SHP77 (cell line): ENCODE measurements at places on chromosomes 5 and 9.

- DNase-seq: no peak
These were observed 49.7 kb downstream of the PHAX start for GRCh38 chr5:126650463-126650862.

- peak; percentile 78 for DNase-seq
These were observed 11.7 kb upstream of the PCDHB1 start for GRCh38 chr5:141039517-141039916.

DNA sequence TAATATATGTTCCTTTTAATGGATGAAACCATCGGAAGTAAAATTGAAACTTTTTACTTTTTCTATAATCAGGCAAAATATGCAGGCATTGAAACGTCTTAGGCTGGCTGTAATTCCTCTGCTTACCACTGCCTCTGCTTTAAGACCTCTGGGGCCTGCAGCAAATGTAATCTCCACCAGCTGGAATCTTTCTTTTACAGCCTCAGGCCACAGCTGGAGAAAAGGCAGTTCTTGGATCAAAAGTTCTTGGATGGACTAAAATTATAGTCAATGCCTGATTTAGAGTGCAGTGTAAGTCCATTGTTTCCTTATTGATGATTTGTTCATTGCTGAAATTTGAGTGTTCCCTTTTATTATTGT is 396.7 kb downstream of the KCTD16 start:
- DNase-seq: no peak

DNA sequence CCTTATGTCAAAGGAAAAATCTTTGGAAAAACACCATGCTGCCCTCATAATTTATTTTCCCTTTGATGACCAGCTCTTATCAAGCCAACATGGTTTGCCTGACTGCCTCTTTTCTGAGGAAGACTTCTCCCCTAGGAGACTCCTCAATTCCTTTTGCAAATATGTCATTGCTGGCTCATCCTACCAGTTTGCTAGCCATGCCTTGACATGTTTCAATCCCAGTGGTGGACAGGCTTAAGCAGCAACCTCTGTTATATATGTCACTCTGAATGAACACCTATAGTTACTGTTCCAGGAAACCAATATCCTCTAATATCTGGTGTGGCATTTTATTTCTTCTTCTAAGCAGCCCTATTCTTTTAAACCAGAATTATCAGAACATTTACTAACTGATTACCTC is 615.8 kb downstream of the HTR1A start:
- DNase-seq: no peak

DNA sequence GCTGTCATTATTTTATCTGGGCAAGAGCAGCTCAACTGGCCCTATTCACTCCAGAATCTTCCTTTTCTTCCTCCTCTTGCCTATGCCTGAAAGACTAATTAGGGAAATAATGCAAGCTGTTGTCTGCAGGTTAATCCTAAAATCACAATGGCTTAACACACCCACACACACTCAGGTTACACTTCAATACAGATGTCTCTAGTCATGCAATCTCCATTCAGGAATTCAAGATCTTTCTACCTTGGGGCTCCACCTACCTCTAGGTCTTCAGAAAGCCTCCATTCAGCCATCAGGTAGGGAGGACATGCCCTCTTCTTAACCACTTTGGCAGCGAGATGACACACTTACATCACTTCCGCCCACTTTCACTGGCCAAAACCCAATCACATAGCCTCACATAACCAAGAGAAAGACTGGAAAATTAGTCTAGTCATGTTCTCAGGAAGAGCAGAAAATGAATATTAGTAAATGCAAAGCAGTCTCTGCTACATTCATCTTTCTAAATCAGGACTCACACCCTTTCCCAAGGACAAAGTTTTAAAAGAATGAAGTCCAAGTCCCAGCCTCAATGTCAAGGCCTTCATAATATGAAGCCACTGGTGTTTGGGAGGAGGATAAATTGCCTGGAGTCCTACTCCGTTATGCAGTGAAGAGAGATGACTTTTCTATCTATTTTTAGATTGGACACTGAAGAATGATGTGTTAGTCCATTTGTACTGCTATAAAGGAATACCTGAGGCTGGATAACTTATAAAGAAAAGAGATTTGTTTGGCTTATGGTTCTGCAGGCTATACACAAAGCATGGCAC is 428.1 kb downstream of the EFNA5 start:
- no peak for DNase-seq

DNA sequence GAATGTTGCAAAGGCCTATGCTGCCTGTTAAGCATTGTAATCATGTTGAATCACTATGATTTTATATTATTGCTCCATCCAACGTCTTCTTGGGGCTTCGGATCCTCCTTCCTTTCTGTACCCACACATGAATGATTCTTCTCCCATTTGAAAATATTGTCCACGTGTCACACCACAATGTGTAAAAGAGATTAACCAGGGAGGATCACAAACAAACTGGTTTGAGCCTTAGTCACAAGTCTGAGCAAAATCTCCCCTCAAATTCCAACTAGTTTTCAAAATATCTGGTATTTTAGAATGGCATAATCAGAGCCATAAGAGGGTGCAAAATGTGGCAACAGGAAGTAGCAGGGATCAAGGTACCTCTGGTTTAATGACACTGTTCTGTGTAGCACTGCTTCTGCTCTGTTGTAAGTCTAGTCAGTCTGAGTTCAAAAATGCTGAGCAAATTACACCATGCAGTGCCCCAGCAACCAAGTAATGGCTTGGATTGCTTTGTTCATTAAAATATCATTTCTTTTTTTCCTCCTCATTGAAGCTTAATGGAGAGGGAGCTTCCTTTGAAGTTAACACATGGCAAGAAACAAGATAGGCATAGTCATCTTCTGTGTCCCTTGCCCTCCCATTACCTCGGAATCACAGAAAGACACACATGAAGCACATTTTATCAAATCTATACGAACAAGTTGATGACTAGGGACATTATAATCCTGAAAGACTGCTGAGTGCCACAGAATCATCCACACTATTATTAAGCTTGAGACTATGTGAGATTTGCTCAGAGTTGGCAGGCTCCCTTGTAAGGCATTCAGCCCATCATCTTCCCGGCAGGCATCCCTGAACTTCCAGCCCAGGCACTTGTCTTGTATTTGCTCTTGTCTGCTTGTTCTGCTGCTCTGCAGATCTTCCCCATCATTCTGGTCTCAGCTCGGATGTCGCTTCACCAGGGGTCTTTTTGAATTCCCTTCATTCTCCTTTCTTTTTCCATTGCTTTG is 102.0 kb upstream of the PRLR start:
- no peak for DNase-seq

GRCh38 chr5:34622098-34622400 is 34.1 kb upstream of the RAI14 start:
- no peak for DNase-seq

DNA sequence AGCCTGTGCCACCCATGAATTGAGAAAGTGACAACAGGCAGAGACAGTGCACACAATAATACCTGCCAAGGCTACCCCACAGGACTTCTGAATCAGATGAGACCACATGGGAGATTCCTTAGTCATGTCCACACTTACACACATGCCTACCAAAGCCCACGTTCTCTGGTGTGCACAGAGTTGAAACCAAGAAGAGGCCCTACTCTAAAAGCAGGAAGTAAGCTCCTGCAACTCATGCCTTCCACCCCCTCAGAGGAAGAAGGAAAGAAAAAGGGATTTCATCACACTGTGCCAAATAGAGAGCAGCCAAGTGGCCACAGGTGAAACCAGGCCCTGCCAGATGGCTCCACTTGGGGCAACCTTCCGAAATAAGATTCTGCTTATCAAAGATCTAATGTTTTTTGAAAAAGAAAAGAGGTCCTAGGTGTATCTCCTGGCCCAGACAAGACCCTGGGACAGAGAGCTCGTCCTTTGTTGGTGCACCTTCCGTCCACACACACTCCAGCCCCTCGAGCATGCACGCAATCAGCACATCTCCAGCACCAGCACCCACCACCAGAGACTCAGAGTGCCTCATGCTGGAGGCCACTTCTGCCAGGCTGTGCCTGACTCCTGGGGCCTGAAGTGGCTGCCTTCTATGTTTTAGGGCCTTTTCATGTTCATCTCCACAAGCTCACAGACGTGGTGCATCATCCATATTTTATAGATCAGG is 114.6 kb upstream of the SPOCK1 start:
- no peak for DNase-seq

- no peak for DNase-seq
These were observed 25.6 kb downstream of the COL27A1 start for GRCh38 chr9:114180696-114181606.

DNA sequence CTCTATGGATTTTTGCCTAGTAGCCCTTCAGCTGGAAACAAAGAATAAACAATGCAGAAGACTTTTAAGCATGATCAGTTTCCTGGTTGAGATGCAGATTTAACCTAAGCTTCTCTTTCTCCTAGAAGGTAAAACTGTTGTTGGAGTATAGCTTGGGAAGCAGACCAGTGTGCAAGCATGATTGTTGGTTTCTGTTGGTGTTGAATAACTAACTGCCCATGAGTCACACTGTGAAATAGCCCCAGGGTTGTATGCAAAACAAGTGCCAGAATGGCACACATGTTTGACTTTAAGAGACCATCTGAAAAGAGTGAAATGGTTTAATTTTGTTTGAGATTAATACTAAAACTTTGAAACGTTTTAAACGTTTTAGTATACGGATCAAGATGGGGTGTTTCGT is 227.1 kb downstream of the ARHGEF28 start:
- no peak for DNase-seq

GRCh38 chr5:94266170-94266569 is 352.2 kb downstream of the KIAA0825 start:
- DNase-seq: no peak

GRCh38 chr9:8616414-8616813 is 816.8 kb upstream of the DMAC1 start:
- no peak for DNase-seq

- DNase-seq: no peak
These were observed 36.1 kb upstream of the MYOT start for GRCh38 chr5:137831526-137831925.

DNA sequence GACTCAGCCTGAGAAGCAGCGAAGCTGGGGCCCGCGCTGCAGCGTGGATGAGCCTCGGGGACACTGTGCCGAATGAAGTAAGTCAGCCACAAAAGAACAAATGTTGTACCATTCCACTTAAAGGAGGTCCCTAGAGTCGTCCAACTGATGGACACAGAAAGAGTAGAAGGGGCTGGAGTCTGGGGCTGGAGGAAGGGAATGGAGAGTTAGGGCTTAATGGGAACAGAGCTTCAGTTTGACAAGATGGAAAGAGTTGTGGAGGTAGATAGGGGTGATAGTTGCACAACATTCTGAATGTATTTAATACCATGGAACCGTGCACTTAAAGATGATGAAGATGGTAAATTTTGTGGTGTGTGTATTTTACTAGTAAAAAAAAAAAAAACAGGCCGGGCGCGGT is 119.9 kb downstream of the EHMT1 start:
- DNase-seq: no peak

GRCh38 chr5:393846-394275 is 49.1 kb upstream of the EXOC3 start:
- no peak for DNase-seq

GRCh38 chr5:173497685-173498084 is 118.8 kb downstream of the BOD1 start:
- DNase-seq: no peak

DNA sequence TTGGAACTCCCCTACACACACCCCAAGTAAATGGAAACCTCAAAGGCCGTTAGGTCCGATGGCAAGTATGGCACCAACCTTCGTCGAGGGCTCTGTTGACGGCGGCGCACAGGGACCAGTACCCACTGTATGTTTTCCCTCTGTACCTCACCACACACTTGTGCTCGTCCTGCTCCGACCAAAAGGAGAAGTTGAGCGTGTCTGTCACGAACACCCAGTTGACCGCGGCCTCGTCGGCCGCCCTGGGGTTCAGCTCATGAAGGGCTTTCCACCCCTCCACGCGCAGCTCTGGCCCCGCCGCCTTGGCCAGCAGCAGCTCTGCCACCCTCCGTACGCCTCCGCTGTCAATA is 24.0 kb downstream of the HNRNPK start:
- peak; percentile 3 for DNase-seq

DNA sequence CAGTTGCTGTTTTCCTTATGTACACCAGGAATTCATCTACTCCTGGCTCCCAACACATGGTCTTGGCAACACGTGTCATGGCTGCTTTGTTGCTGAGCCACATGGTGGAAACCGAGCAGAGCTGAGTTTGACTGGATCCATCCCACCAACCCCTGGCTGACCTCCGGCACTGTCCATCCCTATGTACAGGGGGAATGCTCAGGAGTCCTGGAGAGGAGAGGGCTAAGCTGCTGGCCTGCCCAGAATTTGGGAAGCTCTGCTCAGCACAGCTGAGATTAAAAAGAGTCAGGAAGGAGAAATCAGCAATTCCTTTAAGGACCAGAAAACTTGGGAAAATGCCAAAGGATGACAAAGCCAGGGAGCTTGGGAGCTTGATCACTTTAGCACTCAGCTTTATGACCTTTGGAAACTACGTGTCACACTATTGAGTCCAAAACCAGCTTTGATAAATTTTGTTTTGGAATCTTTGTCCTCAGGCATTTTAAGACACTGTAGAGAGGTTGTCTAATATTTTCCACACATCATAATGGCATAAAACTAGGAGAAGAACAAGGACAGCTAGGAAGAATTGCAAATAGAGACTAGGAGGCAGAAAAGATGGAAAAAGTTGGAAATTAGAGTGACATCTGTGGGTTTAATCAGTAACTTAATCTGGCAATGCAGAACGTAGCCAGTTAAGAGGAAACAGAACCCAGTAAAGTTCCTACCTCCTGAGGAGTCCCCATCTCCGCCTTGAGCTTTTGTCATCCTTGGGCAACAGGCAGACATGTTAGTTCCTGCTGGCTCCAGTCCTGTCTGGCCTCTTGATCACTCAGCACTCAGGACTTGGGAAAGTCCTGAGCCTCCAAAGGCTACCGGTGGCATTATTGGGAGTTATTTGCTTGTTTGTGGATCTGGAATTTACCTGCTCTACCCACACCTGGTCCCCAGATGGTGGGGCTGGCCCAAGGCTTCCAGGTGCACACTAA is 62.5 kb upstream of the PLPP1 start:
- no peak for DNase-seq

DNA sequence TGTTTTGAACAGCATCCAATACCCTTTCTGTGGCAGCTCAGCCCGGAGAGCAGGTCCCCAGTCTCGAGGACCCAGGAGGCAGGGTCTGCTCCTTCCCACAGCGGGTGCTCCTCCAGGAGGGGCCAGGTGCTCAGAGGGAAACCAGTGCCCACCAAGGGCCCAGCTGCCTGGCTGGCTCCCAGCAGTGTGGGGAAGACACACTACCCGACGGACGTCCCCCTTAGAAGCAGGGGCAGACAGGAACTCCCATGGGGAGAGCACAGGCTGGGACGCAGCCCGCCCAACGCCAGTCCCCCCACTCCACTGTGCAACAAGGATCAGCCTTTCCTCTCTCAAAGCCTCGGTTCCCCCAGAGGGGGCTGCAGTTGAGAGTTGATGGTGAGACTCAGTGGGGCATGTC is 57.6 kb downstream of the ADAMTS2 start:
- DNase-seq: no peak

DNA sequence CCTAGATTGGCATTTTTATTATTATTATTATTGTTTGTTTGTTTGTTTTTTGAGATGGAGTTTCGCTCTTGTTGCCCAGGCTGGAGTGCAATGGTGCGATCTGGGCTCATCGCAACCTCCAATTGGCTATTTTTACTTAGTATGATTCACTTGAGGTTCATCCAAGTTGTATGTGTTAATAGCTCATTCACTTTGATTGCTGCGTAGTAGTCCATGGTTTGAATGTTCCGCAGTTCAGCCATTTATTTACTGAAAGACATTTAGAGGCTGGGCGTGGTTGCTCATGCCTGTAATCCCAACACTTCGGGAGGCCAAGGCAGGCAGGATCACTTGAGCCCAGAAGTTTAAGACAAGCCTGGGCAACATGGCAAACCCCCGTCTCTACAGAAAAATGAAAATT is 22.6 kb upstream of the MELK start:
- no peak for DNase-seq

- DNase-seq: no peak
These were observed 37.8 kb upstream of the SPDL1 start for GRCh38 chr5:169545762-169546161.

GRCh38 chr5:98349251-98349989 is 424.0 kb upstream of the RGMB start:
- no peak for DNase-seq
